Central memory CD4-positive, alpha-beta T cell (primary cell): ENCODE measurements at places on chromosomes 16 and 17.

GRCh38 chr16:71895679-71896365 is 491 bp downstream of the IST1 start:
- no peak for DNase-seq

GRCh38 chr16:81709016-81709900 is 69.8 kb upstream of the PLCG2 start:
- DNase-seq = no peak

DNA sequence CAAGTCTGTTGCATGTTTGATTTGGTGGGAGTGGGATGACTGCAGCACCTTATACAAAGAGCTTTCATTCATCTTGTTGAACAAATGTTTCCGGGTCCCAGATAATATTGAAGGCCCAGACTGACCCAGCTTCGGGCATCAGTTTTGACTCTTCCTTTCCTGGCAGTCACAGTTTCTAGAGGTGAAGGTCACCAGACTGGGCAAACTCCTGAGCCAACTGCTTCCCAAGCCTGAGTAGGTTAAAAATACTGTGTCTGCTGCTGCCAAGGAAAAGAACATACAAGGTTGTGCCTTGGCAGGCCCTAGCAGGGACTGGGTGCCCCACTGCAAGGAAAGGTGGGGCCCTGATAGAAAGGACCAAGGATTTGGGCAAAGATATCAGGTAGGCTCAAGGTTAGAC is 4.5 kb downstream of the BCKDK start:
- DNase-seq = no peak

- no peak for DNase-seq
Measured at GRCh38 chr16:48885471-48885870, 275.5 kb upstream of the N4BP1 start.

- DNase-seq = no peak
Measured at GRCh38 chr16:1427473-1428461, 3.1 kb upstream of the PERCC1 start.

DNA sequence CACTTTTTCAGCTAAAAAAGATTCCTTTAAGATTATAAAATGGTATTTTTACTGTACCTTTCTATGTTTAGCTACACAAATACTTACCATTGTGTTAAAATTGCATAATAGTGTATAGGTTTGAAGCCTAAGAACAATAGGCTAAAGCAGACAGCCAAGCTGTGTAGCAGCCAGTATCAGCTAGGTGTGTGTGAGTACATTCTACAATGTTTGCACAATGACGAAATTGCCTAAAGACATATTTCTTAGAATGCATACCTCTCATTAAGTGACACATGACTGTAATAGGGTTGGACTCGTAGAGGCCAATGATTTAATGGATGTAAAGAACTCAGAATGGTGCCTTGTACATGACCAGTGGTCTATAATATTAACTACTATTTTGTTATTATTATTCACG is 1.9 kb upstream of the MT1B start:
- no peak for DNase-seq

GRCh38 chr17:1478418-1478817 is 14.1 kb downstream of the MYO1C start:
- no peak for DNase-seq

GRCh38 chr17:43665084-43665936 is 3.6 kb upstream of the MEOX1 start:
- DNase-seq = no peak

DNA sequence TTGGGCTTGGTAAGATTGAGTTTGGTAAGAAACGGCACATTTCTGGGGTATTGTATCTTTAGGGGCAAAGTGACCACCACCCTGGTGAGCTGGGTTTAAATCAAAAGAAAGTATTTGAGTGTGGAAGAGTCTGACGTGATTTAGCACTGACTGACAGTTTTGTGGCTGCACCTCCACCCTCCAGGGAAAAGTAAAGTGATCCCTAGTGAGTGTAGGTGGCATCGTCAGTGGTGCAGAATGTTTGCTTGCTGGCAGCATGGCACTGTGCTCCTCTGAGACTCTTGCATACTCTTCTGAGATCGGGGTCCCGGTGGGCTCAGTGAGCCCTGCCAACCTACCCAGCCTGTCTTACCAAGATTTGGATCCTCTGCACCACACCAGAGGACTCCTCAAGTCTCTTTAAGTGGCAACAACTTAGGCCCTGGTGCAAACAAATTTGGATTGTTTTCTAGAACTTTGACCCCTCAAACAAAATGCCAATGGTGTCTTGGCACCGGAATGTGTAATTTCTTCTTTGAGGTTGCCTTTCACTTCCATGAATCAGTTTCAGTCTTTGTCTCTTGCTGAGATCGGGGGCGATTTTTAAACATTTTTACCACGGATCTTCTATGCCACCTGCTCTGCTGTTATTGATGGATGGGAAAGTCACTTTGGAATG is 2.8 kb downstream of the PRKCB start:
- DNase-seq = no peak

GRCh38 chr17:11780621-11781020 is 182.4 kb downstream of the DNAH9 start:
- no peak for DNase-seq

- DNase-seq = no peak
Measured at GRCh38 chr17:64773836-64774761, 112.0 kb upstream of the SMURF2 start.

GRCh38 chr17:1058423-1059130 is 61.6 kb downstream of the TIMM22 start:
- DNase-seq = peak; percentile 11

GRCh38 chr16:16183562-16183961 is 39.7 kb downstream of the ABCC6 start:
- DNase-seq = no peak

DNA sequence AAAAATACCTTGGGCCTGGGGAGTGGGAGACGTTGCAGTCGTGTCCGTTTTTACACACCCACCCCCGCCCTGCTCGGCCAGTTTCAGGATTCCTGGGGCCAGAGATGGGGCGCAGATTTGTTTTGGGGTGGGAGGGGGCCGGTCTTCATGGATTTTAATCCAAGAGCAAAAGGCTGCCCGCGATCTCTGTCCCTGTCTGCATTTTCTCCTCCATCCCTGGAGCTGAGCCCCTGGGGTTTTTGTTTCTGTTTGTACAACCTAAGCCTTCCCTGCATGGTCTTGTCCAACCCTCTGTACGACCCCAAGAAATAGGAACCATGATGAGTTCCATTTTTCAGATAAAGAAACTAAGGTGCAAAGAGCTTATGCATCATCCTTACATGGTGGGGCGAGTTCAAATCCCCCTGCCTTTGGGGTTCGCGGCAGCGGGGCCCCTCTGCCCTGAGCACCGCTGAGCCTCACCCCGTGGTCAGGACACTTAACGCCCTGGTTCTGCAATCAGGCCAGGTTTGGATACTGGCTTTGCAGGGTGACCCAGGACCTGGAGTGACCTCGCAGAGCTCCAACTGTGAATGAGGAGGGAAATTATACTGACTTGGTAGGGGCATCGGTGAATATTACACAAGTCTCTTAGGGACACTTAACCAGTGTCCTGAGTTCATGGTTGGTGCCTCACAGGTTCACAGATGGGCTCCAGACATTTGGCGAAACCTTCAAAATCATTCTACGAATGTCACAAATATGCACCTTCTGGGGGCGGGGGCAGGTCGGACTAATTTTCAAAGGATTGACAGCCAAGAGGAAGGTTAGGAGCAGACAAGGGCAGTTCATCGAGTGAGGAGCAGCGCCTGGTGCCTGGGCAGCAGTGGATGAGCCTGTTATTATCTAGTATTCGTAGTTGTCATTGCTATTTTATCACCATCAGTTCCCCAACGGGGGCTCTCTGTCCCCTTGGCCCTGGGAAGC is 4.1 kb upstream of the FOXF1 start:
- no peak for DNase-seq

- no peak for DNase-seq
Measured at GRCh38 chr17:28147017-28147416, 104.5 kb downstream of the NLK start.

DNA sequence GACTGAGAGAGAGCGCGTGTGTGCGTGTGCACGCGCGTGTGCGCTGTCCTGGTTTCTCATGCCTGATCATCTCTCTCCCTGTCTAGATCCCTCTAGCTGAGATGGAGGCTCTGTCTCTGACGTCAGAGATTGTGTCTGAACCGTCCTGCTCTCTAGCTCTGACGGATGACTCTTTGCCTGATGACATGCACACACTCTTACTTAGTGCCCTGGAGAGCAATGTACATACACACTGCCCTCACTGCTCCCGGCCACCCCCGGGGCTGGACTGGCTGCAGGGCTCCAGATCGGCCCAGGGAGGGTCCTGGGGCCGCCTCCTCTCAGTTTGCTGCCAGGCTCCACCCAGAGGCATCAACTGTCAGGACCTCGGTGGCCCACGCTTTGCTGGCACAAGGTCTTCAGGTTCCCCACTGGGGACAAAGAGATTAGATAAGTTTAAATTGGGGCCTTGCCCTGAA is 13.1 kb upstream of the ABCC3 start:
- no peak for DNase-seq

- no peak for DNase-seq
Measured at GRCh38 chr17:51857052-51857597, 301.4 kb downstream of the CA10 start.
